Renal cortex interstitium (tissue), 15 donors: ENCODE measurements at places on chromosomes 12 and 14. TPM values are rescaled to one million over a fixed set of nuclear protein-coding genes. Genes with fewer than 3 reads are reported as not detected.
A peak's percentile ranks its signal among the peaks of the same experiment; 100 is the strongest.

The CLEC1B gene
- 0.48 TPM for polyA plus RNA-seq

DNA sequence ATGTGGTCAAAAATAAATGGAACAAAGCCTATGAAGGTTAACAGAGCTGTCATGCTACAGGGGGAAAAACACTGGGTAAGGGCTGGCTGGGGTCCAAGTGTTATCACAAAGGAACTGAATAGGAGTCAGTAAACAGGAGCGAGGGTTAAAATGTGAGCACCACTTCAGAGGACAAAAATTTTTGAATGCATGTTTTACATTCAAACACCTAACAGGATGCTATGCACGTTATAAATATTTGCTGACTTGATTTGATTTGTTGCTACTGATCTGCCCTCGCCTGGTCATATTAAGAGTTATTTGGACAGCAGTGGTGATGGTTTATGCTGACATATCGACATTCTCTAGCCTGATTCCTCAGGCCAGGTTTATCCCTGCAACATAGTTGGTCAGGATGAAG is 7.4 kb upstream of the KTN1 start:
- DNase-seq = no peak

DNA sequence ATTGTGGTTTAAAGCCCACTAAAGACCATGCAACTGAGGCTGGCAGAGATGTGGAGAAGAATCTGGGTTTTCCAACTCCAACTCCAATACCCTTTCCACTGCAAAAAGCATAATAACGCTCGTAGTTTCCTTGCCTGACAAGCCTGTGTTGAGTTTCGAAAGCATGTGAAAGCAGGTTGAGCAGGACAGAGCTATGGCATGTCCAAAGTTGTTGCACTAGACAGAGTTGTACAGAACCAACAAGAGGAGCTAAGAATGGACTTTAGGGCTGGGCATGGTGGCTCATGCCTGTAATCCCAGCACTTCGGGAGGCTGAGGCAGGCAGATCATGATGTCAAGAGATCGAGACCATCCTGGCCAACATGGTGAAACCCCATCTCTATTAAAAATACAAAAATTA is 572.0 kb upstream of the TBX3 start:
- no peak for DNase-seq

GRCh38 chr12:12008931-12009611 is 61.7 kb upstream of the BCL2L14 start:
- no peak for DNase-seq

- no peak for DNase-seq
These were observed 13.9 kb downstream of the DNM1L start for GRCh38 chr12:32693036-32693435.

DNA sequence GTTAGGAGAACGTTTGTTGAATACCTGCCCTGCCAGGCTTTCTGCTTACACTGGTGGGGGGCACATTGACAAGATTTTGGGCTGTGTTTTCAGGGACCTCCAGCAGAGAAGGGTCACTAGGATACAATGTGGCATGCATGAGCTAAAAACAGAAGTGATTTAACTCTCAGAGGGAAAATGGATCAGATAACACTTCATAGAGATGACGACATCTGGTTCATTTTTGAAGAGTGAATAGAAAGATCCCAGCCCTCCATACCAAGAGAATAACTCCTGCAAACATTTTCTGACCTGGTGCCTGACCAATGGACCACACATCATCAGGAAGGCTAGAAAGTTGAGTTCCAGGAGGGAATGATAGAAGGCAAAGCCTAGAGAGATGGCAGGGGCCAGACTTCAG is 33.7 kb downstream of the CKB start:
- DNase-seq = no peak

The LRIG3 gene
- 40.7 TPM for polyA plus RNA-seq

GRCh38 chr12:3207175-3207574 is 130.0 kb downstream of the TSPAN9 start:
- DNase-seq = no peak

The OAS2 gene
- polyA plus RNA-seq = 6.6 TPM

- no peak for DNase-seq
These were observed 7.0 kb downstream of the AK7 start for GRCh38 chr14:96398921-96399320.

GRCh38 chr14:75543786-75544185 is 21.5 kb downstream of the BATF start:
- DNase-seq = no peak

DNA sequence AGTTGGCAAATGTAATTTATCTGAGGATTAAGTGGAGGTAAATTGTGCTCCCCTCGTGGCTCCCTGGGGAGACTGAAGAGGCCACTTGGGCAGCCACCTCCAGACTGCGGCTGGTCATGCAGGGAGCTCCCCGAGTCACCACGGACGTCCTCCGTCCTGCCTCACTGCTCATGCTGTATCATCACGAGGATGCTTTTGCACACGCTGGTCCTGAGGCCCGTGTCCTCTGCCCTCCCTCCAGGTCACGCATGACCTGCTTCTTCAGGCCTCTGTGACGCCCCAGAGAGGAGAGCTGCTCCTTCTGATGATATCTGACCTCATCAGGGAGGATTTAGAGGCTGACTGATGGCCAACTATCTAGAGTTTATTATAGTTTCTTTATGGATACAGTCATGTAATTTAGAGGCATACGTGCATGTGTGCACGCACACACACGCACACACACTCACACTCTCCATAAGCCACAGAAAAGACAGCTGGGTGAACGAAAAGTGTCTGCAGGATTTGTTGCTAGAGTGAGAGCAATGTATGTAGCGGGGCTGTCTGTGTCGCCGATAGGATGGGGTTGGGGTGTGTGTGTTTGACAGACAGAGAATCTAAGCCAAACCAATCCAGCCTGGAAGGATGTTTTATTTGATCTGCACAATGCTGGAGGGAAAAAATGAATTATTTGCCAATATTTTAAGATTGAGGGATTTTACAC is 160.0 kb downstream of the ADGRD1 start:
- DNase-seq = no peak

- DNase-seq = peak; percentile 62
These were observed at the start of gene PHETA1 for GRCh38 chr12:111368788-111369495. Gene PHETA1 (minus strand): TSS chr12:111369095. CDS start chr12:111363427, 5,668 bp downstream.

DNA sequence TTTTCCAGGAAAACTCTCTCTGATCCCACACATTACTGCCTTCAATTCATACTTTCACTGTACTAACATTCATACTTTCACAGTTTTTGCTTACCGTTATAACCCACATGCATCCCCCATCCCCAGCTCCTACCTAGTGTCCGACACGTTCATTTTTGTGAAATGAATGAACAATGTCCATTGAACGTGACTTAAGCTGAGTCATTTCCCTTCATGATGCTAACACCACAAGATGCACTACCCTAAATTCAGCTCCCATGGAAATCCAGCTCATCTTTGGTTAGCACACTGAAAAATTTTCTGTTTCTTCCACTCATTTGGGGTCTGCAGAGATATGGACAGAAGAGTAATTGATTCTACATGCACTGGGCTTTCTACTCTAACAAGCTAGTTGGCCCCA is 84.7 kb downstream of the GALNT4 start:
- no peak for DNase-seq

The MFAP5 gene
- polyA plus RNA-seq = 0.24 TPM

The TEP1 gene
- 19.0 TPM for polyA plus RNA-seq

- DNase-seq = no peak
These were observed 122.8 kb upstream of the SOX5 start for GRCh38 chr12:24072302-24072701.

DNA sequence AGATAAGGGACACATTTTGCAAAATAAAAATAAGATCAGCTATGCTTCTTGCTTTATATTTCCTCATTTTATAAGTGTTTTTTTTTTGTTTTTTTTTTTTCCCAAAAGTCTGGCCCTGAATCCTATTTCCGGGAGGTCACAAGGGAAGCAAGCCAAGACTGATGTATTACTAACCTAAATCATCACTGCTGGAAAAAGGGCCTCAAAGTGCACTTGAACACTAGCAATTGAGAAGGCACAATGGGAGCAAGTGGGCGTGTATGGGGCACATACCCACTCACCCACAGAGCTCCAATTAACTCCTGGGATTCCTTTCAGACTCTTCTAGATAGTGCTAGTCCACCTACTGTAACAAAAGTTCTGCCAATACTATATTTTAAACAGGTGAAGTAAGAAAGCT is 58.8 kb downstream of the STON2 start:
- DNase-seq = no peak

The EIF2B2 gene
- 58.5 TPM for polyA plus RNA-seq

GRCh38 chr12:58087423-58088127 is 146.2 kb downstream of the ATP23 start:
- DNase-seq = no peak

The LRP1-AS gene
- polyA plus RNA-seq = not detected

DNA sequence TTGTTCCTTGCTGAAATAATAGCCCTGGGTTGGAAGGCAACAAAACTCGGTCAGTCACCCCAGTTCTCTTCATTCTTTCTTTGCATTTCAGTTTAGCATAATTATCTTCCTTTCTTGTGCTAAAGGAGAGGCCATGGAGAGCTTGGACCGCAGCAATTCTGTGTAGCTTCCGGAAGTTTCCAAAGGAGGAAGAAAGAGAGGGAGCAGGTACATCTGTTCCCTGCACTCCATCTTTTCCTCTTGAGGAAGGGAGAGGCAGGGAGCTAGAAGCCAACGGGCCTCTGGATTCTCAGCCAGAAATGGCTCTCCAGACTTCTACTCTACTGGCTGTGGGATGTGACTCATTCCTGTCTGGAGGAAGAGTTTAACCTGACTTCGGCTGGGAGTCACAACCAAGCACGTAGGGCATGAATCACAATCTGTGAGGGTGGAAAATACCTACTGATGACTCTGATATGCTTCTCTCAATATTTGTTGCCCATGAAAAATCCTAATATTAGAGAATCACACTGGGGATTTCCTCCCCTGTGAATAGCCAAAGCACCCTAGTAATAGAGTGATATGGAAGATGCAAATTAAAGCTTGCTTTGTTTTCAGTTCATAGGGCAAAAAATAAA is 17.0 kb downstream of the ANO6 start:
- DNase-seq = no peak

DNA sequence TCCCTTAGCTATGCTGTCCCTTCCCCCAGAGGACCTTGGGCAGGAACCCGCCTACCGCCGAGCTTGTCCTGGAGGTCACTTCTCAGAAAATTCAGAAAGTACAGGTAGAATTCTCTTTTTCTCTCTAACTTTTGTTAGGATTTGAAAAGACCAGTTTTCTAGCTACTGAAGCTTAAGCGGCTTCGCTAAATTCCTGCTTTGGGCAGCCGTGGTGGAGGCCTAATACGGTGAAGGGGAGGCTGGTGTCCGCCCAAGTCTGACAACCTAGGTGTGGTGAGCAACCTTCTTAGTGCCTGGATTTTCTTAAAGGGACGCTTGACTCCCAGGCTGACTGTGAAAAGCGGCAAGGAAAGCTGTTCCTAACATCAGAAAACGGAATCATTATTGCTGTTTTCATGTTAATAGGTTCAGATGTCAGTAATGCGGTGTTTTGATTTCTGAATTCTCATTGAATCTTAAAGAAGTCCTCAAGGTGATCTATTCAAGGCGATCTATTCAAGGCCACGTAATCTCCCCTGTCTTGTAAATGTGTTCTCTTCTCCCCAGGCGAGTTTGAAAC is 835 bp downstream of the FGD4 start:
- peak; percentile 21 for DNase-seq

DNA sequence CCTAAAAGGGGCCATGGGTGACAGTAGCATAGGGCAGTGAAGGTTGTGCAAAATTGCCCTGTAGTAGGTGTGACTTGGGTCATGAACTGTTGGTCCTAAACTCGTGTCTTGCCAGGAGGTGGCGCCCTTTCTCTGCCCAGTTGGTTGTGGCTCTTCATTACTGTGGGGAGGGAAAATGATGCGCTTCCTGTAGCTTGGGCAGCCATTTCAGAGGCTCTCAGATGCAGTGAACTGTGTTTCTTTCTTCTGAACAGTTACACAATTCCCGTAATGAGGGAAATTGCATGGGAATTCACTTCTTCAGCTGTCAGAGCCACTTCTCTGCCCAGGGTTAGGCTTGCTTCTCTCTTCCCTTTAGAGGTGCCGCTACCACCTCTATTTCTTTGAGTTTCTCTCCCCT is 148.1 kb upstream of the NRXN3 start:
- DNase-seq = peak; percentile 17

DNA sequence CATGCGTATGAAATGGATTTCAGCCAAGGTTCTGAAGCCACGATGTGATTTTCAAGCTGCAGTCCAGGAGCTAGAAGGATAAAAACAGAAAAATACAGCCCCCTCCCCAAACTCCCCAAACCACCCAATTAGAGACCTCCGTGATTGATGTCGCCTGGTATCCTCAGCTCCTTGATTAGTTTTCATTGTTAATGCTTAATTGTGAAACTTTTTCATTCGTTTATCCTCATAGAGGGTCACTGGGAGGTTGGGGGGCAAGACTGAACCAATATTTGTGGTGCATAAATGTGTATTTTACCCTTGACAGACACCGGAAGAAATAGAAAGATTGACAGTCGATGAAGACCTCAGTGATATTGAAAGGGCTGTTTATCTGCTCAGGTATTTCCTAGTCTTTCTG is 1.6 kb downstream of the PPP4R4 start:
- DNase-seq = no peak

The PRIMA1 gene
- 1.4 TPM for polyA plus RNA-seq

DNA sequence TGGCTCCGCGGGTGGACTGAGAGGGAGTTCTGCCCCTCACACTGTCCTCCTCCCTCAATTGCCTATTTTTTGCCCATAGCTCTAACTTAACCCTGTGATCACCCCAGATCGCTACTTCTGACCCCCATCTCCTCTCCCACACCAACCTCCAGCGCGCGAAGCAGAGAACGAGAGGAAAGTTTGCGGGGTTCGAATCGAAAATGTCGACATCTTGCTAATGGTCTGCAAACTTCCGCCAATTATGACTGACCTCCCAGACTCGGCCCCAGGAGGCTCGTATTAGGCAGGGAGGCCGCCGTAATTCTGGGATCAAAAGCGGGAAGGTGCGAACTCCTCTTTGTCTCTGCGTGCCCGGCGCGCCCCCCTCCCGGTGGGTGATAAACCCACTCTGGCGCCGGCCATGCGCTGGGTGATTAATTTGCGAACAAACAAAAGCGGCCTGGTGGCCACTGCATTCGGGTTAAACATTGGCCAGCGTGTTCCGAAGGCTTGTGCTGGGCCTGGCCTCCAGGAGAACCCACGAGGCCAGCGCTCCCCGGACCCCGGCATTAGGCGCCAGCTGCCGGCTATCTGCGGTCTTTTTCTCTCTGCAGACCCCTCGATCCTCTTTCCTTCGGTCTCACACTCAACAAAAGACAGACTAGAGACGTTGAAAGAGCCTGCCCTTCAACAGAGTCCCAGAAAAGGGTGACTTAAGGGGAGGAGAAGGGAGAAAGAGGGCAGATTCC is 3.0 kb upstream of the TBX3 start:
- no peak for DNase-seq

The KRT85 gene
- not detected for polyA plus RNA-seq

DNA sequence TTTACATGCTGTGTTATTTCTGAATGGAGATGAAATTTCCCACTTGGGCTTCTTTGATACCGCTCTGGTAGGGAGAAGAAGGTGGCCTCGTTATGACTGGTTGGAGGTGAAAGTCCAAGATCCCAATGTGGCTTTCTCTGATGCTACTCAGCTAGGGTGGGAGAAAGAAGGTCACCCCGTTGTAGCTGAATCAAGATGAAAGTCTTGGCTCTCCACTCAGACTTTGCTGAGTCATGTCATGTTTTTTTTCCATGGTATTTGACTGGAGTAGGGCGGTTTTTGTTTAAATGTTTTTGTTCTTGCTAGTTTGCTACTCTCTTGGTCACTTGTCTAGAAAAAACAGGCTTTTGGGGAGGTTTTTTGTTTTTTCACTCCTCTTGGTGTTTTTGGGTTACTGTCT is 2.4 kb upstream of the PDE6H start:
- no peak for DNase-seq

- DNase-seq = no peak
These were observed 9.6 kb downstream of the APOBEC1 start for GRCh38 chr12:7656121-7656520.

The PRB2 gene
- polyA plus RNA-seq = 0.30 TPM

- no peak for DNase-seq
These were observed 1.5 kb upstream of the BEGAIN start for GRCh38 chr14:100588671-100589070.
